NCI-H1694 treated with DMSO at 0.1 percent for 48 hours (cell line): ENCODE measurements at places on chromosomes 7 and 10.
A peak's percentile ranks its signal among the peaks of the same experiment; 100 is the strongest.

DNA sequence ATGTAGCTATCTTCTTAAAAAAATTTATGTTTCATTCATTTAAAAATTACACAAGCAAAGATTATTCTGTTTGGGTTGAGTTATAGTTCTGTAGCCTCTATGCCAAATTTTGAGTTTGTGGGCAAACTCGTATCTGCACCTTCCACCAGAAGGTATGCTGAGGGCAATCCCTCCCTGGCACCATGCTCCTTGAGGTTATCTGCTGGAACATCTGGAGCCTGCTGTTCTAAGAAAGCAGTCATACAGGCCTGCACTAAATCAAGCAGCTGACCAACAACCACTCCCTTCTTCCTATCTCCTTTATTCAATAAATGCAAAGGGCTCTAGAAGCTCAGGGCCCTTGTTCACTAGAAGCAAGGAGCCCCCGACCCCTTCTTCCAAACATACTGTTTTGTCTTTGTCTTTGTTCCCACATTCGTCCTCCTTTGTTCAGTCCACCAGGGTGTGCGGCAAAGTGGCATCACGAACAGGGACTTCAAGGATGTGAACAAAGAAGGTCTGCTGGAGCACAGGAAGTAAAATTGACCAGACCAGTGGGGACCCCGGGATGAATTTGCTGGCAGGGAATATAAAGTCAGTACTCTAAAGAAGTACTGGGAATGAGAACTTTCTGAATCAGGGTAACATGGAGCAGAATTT is 36.4 kb downstream of the OR13A1 start:
- DNase-seq: no peak

DNA sequence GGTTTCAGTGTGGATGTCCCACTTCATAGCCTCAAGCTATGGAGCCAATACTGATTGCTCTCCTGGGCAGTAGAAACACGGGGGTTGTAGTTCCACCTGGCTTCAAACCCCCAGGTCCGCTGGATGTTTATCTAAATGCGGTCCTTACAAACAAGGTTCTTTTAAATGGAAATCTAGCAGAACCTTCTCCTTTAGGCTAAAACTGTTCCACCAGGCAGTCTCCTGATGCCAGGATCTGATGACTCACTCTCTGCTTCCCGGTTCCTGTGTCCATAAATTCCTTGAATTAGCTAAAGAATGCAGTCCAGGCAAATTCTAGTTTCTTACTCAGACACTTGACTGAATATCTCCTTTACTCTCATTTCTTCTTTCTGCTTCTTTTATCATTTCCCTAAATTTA is 108.4 kb upstream of the FAM3C start:
- DNase-seq: no peak

DNA sequence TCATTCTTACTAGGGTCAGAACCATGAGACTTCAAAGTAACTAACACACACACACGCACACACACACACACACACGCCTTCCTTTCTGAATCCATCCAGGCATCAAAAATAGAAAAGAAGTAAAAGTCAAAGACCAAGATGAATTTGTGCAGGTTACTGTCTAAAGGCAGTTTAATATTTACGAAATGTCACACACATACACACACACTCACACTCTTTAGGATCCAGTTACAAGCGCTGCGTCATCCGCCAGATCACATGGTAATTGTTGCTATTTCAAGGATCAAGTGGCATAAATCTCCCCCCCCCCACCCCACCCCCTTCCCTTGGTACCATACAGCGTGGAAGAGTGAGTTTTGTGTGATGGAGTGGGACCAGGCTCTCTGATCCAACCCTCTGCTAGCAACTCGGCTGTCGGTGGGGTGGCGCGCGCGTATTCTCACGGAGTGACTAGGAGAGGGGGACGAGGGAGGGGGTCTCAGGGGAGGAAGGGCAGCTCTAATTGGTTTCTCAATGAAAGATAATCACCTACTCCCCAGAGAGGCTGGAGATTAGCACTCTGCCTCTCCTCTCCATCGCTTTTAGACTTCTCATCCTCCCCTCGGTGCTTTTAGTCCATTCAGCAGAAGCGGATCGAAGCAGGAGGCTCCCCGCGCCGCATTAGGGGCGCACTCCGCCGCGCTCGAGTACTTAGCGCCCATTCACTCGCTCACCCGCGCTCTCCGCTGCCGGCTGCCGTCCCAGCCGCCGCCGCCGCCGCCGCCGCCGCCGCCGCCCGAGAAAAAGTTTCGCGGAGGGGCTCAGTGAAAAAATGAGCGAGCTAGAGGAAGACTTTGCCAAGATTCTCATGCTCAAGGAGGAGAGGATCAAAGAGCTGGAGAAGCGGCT is 83.5 kb upstream of the PRKG1 start:
- no peak for DNase-seq

DNA sequence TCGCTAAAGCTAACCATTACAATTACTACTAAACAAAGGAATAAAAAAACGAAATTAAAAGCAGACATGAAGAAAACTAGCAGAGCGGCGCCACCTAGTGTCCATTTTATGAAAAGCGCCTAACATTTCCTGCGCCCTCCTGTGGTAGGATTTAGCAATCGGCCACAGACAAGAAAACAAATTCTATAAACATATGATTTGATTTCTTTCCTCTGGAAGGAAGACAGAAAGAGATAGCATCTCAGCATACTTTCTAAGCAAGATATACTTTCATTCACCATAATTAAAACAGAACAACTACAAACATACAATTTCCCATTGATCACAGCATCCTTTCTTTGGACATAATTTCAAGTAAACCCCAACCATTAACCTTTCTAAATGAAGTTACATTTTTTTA is 337.7 kb upstream of the NPVF start:
- peak; percentile 81 for DNase-seq

GRCh38 chr7:69295977-69296376 is 302.3 kb upstream of the AUTS2 start:
- DNase-seq: peak; percentile 97

DNA sequence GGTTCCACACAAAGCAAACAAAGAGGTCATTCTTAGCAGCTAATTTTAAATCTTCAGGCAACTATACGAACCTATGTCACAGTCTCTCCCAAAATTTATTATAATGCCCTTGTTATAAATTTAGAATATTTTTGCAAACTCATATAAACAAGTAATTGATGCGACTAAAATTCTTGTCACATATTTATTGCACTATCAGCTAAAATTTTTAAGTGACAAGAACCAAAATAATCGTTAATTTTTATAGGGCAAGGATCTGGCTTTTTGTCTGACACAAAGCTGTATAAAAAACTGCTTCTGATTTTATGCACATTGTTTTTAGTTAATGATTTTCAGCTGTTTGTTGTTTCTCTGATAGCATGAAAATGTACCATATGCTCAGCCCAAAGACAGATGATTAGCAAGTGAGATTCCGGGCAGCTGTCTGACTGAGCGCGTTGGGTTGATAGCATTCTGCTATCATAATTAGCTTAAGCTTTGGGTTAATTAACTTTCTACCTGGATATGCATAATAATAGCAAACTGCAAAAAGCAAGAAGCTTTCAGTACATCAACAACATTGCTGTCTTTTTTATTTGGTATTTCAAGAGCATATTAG is 136.0 kb downstream of the MGMT start:
- DNase-seq: peak; percentile 8

GRCh38 chr7:4164556-4164955 is 517.5 kb upstream of the FOXK1 start:
- DNase-seq: no peak

DNA sequence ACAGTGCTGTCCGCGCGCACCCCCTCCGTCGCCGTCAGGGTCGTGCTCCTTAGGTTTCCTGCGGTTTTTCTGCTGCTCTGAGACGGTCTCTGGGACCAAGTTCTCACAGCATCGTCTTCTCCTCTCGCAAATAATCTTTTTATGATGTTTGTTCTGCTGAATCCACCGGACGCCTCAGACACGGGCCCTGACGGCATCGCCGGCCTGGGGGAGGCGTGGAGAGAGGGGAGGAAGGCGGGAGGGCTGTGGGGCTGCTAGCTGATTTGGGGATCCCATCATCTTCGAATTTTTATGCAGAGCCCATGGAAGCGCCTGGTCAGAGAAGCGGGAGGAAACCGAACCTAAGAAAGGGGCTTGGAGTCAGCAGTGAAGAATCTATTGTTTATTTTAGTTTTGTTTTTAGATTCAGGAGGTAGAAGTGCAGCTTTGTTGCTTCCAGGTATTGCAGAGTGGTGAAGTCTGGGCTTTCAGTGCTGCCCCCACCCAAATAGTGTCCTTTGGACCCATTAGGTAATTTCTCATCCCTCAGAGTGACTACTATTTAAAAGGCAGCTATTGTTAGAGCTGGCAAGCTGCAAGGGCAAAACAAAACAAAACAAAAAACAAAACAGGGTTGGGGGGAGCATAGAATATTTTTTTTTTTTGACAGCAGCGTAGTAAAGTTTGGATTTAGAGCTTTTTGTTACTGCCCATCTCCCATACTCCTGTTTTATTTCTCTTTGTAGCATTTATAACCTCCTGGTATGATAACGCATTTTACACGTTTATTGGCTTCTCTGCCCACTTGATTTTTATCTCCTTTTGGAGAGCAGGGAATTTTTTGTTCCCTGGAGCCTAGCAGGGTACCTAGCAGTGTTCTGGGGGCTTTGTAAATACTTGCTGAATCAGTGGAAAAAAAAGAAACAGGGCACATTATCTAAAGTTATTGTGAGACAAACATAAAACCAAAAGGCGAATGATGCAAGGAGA is 92.6 kb downstream of the SPAG6 start:
- no peak for DNase-seq

DNA sequence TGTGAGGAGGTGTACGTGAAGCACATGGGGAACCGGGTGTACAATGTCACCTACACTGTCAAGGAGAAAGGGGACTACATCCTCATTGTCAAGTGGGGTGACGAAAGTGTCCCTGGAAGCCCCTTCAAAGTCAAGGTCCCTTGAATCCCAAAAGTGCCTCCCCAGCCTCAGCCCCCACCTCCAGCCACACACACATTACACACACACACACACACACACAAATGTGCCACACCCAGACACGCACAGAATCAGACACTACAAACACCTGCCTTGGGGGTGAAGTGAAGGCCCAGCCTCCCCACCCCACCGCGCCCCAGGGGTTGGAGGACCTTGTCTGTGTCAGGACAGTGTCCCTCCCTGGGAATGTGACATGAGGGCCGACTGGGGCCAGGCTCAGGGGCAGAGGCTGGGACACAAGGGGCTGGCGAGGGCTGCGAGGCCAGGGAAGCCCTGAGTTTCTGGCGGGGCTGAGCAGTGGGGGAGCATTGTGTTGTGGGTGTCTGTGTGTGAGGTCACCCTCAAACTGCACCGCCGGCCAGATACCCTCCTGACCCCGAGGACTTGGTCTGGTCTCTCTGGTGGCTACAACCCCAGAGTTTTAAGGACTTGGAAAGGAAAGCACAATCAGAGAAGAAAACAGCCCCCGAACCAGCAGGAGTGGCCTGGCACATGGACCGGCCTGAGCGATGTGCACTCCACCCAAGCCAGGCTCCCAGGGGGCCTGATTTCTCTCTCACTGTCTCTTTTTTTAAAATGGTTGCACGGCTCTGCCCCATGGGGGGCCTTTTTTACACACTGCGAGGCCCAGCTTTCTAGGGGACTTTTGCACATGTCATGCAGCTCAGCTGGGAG is 4.0 kb upstream of the ATP6V1F start:
- DNase-seq: no peak
